ENCODE measurements at places on chromosomes 7 and 10.

DNA sequence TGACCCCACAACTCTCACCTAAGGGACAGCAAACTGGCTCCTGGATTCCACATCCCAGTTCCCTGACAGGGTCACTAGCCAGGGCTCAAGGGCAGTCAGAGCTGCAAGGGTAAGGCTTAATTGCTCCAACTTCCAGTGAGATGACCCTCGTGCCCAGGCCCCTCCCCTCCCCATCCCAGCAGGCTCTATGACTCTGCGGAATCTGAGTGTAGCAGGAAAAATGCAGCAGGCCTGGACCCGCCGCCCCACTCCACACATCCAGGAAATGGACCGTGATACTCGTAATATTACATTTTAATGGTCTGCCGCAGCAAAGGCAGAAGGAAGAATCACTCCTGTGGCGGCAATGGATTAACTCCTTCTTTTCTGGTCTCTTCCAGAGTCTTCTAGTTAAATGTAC, 91.7 kb upstream of the CHST15 start:
- DNase-seq: no peak

- DNase-seq: no peak
Measured at GRCh38 chr10:131438665-131439064, 127.1 kb upstream of the TCERG1L start.

DNA sequence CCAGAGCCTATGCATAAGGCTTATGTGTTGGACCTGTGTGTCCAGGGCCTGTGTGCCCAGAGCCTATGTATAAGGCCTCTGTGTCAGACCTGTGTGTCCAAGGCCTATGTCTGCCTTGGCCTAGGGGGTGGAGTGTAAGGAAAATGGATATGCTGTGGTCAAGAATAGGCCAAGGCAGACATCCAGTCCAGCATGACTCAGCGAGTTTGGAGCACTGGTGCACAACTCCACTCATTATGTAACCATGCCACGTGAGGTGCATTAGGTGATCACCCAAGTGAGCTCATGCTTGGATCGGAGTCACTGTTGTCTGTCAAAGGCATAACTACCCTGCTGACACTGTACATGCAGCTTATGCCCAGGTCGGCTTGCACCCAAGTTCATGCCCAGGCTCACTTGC, 238.9 kb downstream of the CACNA2D1 start:
- DNase-seq: no peak

- DNase-seq: no peak
Measured at GRCh38 chr7:106855540-106856132, 9.4 kb upstream of the PIK3CG start.

GRCh38 chr10:69324583-69324982, 46.3 kb downstream of the HK1 start:
- DNase-seq: no peak

GRCh38 chr10:106987362-106987761, 177.1 kb downstream of the SORCS1 start:
- DNase-seq: no peak

DNA sequence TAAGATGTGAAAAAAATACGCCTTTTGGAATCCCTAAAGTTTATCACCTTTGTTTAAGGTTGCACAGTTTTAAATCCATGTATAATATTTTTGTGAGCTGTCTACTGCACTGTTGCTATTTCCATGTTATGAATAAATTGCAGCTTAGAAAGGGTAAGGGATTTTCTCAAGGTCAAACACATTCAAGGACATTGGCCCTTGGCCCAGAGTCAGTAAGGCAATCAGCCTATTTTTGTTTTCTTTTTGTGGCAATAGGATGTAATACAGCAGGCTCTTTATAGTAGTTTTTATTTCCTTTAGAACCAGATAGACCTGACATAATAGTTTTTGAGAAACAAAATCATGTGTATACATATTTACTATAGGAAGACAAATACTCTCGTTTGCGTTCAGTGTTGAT, 219.8 kb downstream of the ACTR3B start:
- DNase-seq: no peak

DNA sequence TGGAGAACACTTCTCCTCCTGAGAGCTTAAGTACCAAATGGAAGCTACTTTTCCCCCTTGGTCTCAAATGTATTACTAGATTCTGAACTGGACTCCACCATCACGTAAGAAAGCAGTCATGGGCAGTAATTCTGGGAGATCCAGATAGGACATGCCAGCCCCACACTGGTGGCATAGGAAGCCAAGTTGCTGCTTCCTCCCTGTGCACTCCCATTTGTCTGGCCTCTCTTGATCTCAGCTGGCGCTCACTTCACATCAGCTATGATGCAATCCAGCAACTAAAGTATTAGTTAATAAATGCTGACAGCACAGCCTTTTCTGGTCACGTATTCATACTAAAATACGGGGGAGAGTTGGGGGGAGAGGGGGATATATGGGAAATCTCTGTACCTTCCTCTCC, 3.4 kb upstream of the IL6 start:
- DNase-seq: no peak

DNA sequence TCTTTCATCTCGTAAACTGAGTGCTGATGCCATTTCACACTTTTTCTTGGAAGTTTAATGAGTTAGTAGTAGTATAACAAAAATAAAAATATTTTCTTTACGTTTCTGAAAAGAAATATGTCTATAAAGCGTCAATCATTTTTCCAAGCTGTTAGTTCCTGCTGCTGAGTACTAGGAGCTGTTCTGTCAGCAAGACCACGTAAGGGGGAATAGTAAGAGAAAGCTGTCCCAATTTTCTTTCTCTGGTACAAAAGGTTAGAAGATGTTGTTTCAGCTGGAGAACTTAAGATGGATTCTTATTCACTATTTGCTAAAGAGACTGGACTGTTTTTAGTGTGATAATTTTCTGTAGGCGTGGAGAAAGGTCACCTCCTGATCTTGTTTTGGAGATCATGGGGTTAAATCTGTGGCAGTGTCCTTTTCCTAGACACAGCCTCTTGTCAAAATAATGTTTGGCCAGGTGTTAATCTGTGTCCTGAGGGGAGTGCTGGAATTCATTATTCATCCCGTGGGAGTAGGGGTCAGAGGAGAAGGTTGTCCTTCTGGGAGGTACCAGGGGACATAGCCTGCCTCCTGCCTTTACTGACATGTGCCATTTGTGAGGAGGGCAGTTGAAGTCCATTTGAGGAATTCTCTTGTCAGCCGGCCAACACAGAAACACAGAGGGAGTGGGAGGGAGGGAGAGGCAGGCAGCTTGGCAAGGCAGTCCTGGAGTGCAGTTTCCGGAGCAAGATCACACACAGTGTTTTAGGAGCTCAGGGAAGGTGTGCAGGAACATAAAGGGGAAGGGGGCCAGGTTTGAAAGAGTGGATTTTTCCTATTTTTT, 368.7 kb downstream of the AUTS2 start:
- DNase-seq: no peak

GRCh38 chr10:5650664-5651387, 15.6 kb downstream of the ASB13 start:
- no peak for DNase-seq

GRCh38 chr7:121562259-121562658, 166.2 kb upstream of the FAM3C start:
- no peak for DNase-seq

- DNase-seq: no peak
Measured at GRCh38 chr10:96626795-96627194, 40.0 kb upstream of the TM9SF3 start.

GRCh38 chr7:7146837-7147236, 35.5 kb upstream of the C1GALT1 start:
- DNase-seq: no peak

GRCh38 chr7:83861-84632, 108.3 kb upstream of the FAM20C start:
- DNase-seq: no peak

DNA sequence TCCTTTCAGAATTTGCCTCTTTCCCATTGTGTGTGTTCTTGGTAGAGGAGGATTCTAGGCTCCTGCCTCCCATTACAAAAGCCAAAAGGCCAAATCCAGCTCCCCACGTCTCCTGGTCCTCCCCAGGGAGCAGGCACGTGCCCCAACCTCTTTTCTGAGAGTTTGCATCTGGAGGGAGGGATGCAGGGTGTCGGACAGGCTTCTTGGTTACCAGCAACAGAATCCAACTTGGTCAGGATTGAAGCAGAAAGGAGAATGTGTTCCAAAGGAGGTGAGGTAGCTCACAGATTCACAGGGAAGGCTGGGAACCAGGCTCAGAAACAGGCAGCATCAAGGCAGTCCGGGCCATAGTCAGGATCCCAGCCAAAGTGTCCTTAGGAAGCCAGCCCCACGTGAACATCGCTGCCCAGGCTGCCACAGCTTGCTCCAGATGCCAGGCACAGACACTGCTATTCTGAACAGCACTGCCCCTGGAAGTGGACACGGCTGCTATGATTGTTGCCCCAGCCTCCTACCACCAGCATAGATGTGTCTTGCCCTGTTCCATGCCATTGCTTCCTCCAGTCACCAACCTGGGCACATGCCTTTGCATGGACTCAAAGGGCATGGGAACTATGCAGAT, 264.2 kb upstream of the ZMIZ1 start:
- no peak for DNase-seq

DNA sequence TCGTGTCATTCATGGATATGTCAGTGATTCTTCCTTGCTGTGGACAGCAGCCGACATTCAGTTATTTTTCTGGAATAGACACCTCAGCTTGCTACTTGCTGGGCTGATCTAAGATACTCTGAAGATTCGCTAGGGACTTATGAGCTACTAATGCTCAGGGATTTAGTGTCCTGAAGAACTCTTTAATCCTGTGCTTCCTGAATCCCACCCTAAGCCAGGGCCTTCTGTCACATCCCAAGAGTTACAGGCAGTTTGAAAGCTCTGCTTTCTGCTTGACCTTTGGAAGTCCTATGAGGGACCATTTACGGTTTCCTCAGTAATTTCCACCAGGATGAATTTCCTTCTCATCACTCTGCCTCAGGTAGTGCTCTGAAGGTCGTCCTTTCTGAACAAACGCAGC, at the start of gene PDE6C:
Gene PDE6C (plus strand): TSS at position 227 of the 400 bp plus-strand sequence. CDS start 189 bp downstream, outside the sequence.
- no peak for DNase-seq

DNA sequence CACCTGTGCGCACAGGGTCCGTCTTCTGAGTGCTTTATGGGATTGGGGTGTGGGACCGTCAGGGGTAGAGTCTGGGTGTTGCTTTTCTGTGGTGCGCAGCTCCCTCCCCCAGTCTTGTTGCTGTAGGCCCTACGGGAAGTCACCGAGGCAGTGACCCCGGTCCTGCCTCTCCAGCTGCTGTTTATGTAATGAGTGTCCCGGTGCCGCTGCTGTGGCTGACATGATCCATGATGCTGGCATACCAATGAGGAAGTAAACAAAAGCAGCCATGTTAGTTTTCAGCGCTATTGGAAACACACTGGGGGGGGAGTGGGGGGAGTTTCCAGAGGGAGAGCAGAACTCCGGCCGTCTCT, 1.1 kb downstream of the TRIM8 start:
- no peak for DNase-seq

DNA sequence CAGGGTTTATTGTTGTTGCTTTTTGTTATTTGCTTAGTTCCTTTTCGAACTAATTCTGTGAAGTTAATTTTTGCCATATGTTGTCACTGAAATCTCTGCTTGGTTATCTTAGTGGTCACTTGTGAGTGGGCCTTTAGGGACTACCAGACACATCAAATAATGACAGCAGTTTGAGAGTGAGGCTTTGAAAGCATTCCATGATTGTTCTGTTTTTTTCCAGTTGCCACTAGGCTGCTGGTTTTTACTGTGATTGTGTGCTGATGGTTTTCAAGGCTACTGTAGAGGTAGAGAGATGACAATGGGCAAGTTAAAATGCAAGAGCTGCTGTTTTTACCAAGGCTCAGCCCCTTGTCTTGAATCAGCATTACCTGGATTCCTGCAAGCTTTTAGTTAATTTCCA, 20.0 kb downstream of the SEPTIN7 start:
- DNase-seq: no peak

DNA sequence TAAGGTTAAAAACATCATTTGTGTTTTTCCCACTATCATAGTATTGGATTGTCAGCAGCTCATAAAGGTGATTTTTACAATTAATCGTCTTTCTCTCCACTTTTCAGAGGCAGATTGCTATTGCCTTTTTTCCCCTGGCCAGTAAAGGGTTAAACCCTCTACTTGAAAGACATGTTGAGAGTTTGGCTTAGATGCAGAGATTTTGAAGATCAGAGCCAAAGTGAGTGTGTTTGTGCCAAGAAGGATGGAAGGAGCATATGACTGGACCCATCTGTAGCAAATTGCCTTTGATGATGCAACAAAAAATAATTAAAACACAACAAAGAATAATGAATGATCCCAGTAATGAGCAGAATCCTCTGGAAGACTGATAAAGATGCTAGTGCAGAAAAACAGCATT, 373.1 kb downstream of the MALRD1 start:
- DNase-seq: no peak

- no peak for DNase-seq
Measured at GRCh38 chr10:35208949-35209613, 82.4 kb downstream of the CREM start.

GRCh38 chr7:140677496-140677895, 4.8 kb downstream of the ADCK2 start:
- DNase-seq: no peak

- DNase-seq: no peak
Measured at GRCh38 chr10:82288461-82288881, 413.5 kb downstream of the NRG3 start.

DNA sequence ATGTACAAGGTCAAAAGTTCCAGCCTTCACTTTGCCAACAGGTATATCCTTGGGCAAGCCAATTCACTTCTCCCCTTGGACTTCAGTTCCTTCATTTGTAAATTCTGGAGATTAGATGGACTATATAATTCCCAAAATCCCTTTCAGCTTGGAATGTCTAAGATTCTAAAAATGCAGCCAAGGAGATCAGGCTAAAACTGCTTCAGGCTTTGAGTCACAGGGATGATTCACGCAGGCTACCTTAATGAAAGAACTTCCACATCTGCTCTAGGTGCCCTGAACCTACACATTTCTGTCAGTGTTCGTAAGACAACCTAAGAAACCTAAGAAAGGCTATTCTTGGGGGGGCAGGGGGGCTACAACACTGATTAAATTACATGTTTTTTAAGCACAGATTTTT, 7.1 kb downstream of the CPVL start:
- DNase-seq: no peak

GRCh38 chr7:17682586-17682985, 257.7 kb downstream of the SNX13 start:
- no peak for DNase-seq

GRCh38 chr10:113788604-113789083, 37.2 kb downstream of the PLEKHS1 start:
- no peak for DNase-seq

DNA sequence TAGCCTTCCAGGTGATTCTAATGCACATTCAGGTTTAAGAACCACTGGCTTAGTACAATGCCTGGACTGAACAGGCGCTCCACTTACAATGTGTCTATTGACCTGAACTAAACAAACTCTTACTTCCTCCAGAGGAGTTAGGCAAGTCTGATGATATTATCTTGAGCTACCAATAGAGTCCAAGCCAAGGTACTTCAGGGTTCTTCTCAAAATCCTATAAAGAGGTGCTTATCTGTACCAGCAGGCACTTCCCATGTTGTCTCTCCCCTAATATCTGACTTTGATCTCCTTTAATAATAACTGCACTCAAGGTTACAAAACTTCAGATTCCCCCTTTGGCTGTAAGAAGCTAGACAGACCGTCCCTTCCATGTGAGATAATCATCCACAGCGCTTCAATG, 157.0 kb upstream of the SVIL start:
- no peak for DNase-seq

- DNase-seq: no peak
Measured at GRCh38 chr7:140161047-140161446, 15.7 kb downstream of the KDM7A start.

GRCh38 chr7:116861717-116862116, 670 bp upstream of the CAPZA2 start:
- DNase-seq: no peak
